Stimulated activated CD4-positive, alpha-beta T cell treated with anti-CD3 and anti-CD28 coated beads, Interleukin-4, amount 100 ng/mL, for 48 hours (primary cell): ENCODE measurements at places on chromosomes 4 and X.

DNA sequence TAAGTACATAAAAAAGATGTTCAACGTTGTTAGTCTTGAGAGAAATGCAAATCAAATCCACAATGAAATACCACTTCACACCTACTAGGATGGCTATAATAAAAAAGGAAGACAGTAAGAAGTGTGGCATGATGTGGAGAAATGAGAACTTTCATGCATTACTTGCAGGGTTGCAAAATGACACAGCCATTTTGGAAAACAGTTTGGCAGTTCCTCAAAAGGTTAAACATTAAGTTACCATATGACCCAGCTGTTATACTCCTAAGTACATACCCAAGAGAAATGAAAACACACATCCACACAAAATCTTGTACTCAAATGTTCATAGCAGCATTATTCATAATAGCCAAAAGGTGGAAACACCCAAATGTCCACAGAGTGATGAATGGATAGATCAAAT is 25.8 kb upstream of the LIMCH1 start:
- DNase-seq = no peak

- no peak for DNase-seq
Measured at GRCh38 chrX:97159916-97160800, 276.4 kb downstream of the RPA4 start.

- no peak for DNase-seq
Measured at GRCh38 chr4:184949020-184949419, 69.3 kb upstream of the HELT start.

- no peak for DNase-seq
Measured at GRCh38 chrX:51867626-51868025, 25.8 kb upstream of the MAGED1 start.

GRCh38 chr4:76830964-76831703 is 66.8 kb downstream of the SOWAHB start:
- no peak for DNase-seq

DNA sequence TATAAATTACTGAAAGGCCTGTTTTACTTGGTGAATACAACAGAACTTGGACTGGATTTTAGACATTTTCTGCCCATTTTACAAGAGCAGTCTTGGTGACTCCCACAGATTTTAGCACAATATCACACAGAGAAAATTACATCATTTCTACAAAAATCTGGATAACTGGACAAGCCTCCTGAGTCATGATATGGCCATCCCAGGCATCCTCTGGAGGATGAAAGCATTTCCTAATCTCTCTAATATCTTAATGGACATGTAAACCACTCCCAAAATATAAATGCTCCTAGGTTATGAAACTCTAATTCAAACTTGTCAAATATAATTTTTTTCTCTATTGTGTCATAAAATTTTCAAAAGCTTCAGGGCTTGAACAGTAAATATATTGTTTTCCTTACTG is 1170.8 kb upstream of the PCDH7 start:
- no peak for DNase-seq

- DNase-seq = no peak
Measured at GRCh38 chr4:11566444-11567022, 137.8 kb upstream of the HS3ST1 start.

DNA sequence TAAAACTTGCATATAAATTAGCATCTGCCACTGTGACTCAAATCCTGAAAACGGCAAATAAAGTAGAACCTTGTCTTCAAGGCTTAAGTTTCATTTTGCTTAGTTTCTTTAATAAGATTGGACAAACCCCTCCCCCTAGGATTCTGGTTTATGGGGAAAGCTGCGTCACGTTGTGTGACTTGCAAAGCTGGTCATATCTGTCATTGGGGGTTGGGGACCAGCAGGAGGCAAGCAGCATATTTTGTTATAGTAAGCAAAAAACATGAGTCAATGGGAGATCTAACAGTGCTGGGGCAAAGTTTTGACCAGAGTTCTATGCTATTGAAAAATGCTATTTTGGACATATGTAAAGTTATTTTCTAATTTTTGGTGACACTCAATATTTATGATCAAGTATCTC is 407.3 kb downstream of the PCDH18 start:
- no peak for DNase-seq

- DNase-seq = no peak
Measured at GRCh38 chr4:98473046-98473445, 185.4 kb downstream of the TSPAN5 start.

GRCh38 chr4:19030048-19030447 is 1008.5 kb upstream of the LCORL start:
- DNase-seq = no peak

GRCh38 chrX:14899607-14900006 is 26.4 kb downstream of the MOSPD2 start:
- no peak for DNase-seq

- DNase-seq = peak; percentile 36
Measured at GRCh38 chrX:152632445-152633097, 5.1 kb upstream of the GABRQ start.

GRCh38 chr4:122119739-122120138 is 32.4 kb upstream of the BLTP1 start:
- DNase-seq = no peak

GRCh38 chrX:127621780-127622179 is 430.4 kb downstream of the ACTRT1 start:
- DNase-seq = no peak

DNA sequence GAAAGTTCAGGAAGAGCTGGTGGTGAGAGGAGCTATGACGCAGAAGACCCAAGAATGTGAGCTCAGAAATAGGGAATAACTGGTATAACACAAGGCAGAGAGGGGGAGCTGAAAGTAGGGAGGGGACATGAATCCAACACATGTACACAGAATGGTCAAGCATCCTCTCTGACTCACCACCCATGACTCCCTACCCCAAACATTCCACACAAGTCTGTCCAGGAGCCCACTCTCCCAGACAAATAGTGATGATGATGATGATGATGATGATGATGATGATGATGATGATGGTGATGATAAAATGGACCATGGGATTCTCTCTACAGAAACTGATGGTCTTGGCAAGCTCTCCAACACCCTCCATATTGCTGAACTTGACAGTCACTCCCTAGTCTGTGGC is 46.4 kb downstream of the NAT8L start:
- no peak for DNase-seq

DNA sequence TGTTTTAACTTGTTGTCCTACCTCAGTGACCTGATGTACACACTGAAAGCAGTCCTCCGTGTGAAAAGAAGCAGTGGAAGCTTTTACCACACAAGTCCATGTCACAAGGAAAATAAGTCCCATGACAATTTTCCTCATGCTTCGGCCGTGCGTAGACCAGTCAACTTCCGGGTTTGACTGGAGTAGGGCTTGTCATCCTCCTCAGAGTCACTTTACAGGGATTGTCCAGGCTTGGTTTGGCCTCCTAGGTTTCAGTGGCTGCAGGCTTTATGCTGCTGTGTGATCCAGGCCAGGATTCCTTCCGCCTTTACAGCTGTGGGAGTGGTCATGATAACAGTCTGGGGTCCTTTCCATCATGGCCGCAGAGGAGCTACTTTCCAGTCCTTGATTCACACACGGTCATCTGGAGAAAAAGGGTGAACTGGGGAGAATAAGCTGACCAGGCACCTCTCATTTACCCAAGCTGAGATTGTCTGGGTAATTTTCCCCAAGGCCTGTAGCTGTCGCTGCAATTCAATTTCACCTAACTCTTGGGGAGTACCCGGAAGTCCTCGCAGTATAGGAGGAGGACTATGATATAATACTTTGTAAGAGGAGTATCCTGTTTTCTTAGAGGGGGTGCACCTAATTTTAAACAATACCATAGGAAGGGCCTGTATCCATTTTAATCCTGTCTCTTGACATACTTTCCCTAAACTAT is 206.1 kb upstream of the KLF8 start:
- DNase-seq = no peak

- DNase-seq = no peak
Measured at GRCh38 chr4:81472281-81473182, 825 bp upstream of the RASGEF1B start.

- DNase-seq = peak; percentile 66
Measured at GRCh38 chrX:1468250-1468772, 15.6 kb upstream of the ASMTL start.

GRCh38 chrX:38961936-38962335 is 160.7 kb downstream of the MID1IP1 start:
- DNase-seq = no peak

- DNase-seq = no peak
Measured at GRCh38 chr4:651884-652642, 22.0 kb downstream of the ATP5ME start.

- no peak for DNase-seq
Measured at GRCh38 chr4:65592089-65592488, 78.2 kb downstream of the EPHA5 start.
